Activated CD4-positive, alpha-beta memory T cell treated with anti-CD3 and anti-CD28 coated beads for 36 hours (primary cell): ENCODE measurements at places on chromosomes 2 and 18. TPM values are rescaled to one million over a fixed set of nuclear protein-coding genes. Genes with fewer than 3 reads are reported as not detected.

Gene CRYBA2
- total RNA-seq: not detected

GRCh38 chr2:23916727-23917405, 10.1 kb downstream of the ATAD2B start:
- no peak overlapping the region for H3K4me3 ChIP-seq
- no peak overlapping the region for H3K27ac ChIP-seq
- H3K27me3 ChIP-seq: no peaks in the 10 kb centered on the region
- no peak for DNase-seq
- peaks cover 45% of the 10 kb centered on the region for H3K4me1 ChIP-seq
- H3K36me3 ChIP-seq: no peaks in the 10 kb centered on the region

- DNase-seq: no peak
- no peaks in the 10 kb centered on the region for H3K27me3 ChIP-seq
- no peaks in the 10 kb centered on the region for H3K4me1 ChIP-seq
- H3K4me3 ChIP-seq: no peak overlapping the region
Measured at GRCh38 chr2:18282026-18282425, 278.4 kb downstream of the RDH14 start.

DNA sequence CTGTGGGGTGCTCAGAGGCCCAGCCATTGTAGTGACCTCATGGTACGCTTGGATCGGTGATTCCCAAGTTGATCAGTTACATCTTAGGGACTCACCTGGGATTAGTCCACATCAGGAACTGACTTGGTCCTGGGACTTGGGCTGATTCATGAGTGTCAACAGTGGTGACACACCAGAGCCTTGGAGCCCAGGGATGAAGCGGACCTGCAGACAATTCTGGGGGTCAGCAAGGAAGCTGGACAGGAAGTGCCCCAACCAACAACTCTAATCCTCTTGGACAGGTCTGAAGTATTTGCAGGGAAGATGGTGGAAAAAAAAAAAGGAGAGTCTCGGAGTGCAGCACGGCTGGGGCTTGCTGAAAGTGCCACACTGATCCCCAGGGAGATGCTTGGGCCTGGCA, 288.6 kb downstream of the PHLPP1 start:
- H3K4me3 ChIP-seq: no peak overlapping the region
- H3K4me1 ChIP-seq: no peaks in the 10 kb centered on the region
- no peak for DNase-seq
- peaks cover 4% of the 10 kb centered on the region for H3K27me3 ChIP-seq
- H3K36me3 ChIP-seq: no peaks in the 10 kb centered on the region

- H3K4me1 ChIP-seq: peaks cover 14% of the 10 kb centered on the region
- DNase-seq: no peak
Measured at GRCh38 chr2:207422380-207422779, 107.4 kb upstream of the CREB1 start.

Gene KANSL1L
- total RNA-seq: 4.6 TPM

DNA sequence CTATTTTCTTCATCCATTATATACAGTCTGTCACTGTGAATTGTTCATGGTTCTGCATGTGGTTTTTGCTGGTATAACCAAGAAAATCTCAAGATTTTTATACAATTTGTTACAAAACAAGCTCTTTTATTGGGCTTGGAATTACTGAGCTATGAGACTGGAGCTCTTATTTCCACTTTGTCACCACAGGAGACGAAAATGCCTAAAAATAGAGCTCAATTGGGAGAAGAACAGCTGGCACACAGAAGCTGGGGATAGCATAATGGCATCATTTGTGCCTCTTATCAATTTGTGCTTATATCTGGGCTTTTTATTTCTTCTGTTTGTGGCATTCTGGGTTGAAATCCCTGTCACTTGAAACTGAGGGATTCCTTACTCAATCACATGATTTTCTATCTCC, 219.1 kb downstream of the CALCRL start:
- H3K27ac ChIP-seq: no peak overlapping the region
- no peaks in the 10 kb centered on the region for H3K4me1 ChIP-seq
- H3K27me3 ChIP-seq: no peaks in the 10 kb centered on the region
- DNase-seq: no peak
- H3K4me3 ChIP-seq: no peak overlapping the region

GRCh38 chr2:873651-874580, 76.7 kb upstream of the SNTG2 start:
- peaks cover 16% of the 10 kb centered on the region for H3K27me3 ChIP-seq
- no peaks in the 10 kb centered on the region for H3K36me3 ChIP-seq
- DNase-seq: no peak

DNA sequence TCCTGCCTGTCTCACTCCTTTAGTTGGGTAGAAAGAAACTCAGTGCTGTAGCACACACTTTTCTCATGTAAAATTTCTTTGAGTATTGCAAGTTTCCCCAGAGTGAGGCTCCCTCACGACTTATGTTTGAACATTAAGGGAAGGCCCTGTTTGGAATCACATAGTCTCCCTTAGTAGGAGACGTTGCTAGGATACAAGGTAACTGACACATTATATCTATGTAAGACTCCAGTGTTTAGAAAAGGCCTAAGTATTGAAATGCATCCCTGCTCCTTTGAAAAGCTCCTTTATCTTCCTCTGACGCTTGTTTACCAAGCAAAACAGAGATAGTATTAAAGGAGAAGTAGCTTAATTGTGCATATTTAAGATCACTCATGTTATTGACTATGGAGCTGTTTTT, 248.2 kb downstream of the PHLPP1 start:
- no peaks in the 10 kb centered on the region for H3K27me3 ChIP-seq
- H3K4me3 ChIP-seq: no peak overlapping the region
- H3K27ac ChIP-seq: no peak overlapping the region
- no peaks in the 10 kb centered on the region for H3K4me1 ChIP-seq
- peaks cover 4% of the 10 kb centered on the region for H3K36me3 ChIP-seq
